ENCODE measurements at places on chromosomes 16 and 17. TPM values are rescaled to one million over a fixed set of nuclear protein-coding genes. Genes with fewer than 3 reads are reported as not detected.

DNA sequence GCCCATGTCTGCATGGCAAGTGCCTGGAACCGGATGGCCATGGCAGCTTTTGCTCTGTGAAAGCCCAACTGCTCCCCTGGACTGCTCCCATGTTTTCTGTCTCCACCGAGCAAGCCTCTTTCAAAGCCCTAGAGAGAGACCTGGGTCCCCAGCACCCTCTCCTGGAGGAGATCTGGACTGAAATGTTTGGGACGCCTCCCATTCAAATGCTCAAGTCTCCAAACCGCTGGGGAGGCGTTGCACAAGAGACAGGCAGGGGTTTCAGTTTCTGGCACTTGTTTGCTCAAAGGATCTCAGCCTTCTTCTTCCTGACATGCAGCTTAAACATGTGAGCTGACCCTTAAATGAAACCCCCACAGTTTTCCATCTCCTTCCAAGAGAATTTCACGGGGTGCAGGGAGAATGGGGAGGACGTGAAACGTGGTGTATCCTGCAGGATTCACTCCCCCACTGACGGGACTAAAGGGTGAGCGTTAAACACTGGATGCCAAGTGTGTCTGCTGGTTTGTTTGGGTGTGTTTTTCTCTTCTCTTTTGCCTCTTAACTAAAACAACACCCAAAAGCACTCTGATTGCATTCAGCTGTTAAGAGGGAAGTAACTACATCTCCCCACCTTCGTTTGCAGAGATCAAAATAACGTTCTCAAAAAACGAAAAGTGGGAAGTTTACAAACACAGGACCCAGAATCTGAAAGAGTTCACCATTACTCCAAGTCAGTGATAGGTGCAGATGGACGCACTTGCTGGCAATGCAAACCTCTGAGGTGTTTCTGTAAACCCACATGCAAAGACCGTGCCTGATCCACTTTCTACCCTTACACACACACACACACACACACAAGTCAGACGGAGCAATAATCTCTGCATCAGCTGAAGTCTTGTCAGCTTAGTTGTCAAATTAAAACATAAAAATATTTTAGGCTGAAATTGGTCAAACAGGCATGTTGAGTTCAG, 256.9 kb downstream of the C16orf95 start:
- DNase-seq, result peak; percentile 70

DNA sequence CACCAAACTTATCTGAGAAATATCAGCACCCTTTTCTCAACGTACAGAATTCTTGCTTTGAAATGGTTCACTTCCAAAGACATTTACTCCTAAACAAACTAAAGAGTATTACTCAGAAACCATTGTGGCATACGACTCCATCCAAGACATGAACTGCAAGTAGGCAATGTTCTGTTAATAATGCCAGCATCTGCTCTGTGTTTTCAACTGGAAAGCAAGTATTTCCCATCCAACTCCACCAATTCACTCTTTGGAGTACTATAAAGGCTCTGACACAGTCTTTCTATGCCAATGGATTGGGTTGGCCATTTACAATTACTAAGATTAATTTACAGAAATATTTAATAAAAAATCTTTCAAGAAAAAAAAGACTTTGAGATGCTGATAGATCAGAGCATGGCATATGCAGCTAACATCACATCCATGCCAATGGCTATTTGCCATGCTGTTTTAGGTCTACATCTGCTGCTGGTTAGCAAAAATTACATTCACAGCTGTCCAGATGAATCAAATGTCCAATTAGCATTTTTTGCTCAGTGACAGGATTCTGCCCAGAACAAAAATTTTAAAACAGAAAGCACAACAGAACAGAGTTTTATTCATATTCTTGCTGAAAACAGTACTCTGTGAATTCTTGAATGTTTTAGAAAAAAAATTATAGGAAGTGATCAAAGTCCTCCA, 65.9 kb upstream of the HLF start:
- peak; percentile 85 for DNase-seq

DNA sequence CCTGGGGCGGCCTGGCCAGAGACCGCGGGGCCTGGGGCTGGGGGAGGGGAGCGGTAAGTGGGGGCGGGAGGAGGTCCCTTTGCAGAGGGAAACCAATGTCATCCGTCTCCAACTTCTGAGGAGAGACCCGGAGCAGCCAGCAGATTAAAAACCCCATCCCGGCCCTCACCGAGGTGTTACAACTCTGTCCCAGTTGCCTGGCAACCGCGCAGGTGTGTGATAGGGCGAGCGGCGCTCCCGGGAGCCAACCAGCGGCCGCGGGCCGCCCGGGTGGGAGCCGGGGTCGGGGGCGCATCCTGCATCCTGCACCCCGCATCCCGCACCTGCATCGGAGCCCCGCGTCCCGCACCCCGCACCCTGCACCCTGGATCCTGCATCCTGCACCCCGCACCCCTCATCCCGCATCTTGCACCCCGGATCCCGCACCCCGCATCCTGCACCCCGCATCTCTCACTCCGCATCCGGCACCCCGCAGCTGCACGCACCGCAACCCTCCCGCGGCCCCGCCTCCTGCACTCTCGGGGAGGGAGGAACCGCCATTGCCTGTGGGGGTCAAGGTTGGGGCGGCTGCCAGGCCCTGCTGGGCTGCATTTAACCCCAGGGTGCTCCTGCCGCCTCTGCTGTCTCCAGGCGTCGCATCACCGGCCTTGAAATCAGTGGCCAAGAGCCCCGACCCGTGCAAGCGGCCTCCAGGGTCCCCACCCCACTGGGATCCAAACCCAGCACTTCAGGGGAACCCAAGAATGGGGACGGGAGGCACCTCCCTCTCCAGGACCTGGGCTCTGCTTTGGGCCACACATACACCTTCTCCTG, 47.3 kb downstream of the RTN4RL1 start:
- no peak for DNase-seq

- DNase-seq, result no peak
These were observed 47.8 kb downstream of the ARHGAP27 start for GRCh38 chr17:45384789-45385262.

DNA sequence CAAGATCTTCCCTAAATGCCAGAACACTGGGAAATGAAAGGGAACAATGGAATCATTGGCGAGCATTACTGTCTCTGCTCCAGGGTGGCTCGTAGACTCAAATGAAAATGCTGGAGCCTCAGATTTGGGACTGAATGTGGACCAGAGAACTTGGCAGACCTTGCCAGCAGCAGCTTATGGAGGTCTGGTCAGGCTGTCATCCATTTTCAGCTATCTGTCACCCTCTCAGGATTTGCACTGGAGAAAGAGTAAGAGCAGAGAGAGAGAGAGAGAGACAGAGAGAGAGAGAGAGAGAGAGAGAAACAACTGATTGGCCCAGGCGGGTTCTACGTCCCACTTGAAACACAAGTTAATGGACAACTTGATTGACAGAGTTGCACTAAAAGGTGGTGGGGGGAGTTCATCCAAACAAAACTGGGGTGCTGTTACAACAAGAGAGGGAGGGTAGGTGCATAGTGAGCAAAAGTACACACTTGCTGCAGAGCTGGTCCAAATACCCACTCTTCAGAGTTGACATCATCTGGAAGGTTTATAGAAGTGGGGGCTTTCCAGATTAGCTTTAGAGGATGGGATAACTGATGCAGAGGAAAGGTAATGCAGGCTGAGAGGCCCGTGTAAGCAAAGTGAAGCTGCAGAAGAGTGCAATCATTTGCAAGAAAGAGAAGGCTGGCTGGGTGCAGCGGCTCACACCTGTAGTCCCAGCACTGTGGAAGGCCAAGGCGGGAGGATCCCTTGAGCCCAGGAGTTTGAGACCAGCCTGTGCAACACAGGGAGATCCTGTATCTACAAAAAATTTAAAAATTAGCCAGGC, 16.5 kb upstream of the NSMCE1 start:
- DNase-seq, result no peak

- peak; percentile 69 for DNase-seq
These were observed at the start of gene P3H4 for GRCh38 chr17:41811549-41812380. Gene P3H4, minus strand, starts transcription at chr17:41811949. Its CDS starts 34 bp downstream, at chr17:41811915.

DNA sequence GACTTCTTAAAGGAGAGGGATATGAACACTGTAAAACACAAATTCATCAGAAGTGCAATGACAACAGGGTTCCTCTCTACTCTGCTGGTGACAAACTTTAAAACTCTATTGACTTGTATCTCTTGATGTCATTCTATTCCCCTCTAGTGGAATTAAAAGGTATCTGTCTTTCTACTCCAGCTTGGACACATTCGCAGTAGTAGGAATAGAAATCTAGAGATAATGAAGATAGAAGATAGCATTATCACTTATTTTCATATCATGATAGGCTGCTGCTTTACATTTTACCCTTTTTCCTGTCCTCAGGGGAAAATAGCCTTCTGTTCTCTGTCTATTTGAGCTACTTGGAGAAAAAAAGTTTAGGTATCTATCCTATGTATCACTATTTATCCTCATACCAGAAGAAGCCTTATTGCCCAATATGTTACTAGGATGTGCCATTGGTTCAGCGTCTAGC, 209.6 kb upstream of the CACNG5 start:
- DNase-seq, result peak; percentile 36

DNA sequence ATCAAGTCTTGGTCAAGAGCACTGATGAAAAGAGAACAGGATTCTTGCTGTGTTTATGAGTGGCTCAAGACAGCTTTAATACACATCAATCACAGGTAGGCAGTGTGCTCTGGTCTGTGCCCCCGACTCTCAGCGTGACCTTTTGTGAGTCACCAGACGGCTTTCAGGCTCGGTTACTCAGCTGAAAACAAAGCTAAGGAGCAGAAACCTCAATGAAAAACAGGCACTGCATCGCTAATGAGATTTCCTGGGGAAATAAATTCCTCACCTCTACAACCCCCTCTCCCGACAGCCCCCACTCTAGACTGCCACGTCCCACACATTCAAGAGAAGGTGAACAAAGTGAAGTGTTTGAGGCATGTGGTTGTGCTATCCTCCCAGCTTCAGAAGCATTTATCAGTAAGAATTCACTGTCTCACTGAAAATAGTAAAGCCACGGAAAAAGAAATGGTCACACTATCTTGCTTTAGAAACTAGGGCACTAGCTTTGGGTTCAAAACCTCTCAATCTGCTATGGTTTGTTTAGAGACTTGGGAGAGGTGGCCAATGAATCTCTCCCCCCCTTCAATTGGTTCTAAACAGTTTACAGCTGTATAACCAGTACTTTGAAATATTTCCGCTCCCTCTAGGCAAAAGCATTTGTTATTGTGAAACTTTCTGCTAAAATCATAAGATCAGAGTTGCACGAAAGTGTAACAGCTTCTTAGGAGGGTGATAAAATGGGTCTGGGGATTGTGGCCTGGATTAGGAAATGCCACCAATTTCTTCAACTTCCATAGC, 199.5 kb upstream of the PMFBP1 start:
- peak; percentile 59 for DNase-seq

DNA sequence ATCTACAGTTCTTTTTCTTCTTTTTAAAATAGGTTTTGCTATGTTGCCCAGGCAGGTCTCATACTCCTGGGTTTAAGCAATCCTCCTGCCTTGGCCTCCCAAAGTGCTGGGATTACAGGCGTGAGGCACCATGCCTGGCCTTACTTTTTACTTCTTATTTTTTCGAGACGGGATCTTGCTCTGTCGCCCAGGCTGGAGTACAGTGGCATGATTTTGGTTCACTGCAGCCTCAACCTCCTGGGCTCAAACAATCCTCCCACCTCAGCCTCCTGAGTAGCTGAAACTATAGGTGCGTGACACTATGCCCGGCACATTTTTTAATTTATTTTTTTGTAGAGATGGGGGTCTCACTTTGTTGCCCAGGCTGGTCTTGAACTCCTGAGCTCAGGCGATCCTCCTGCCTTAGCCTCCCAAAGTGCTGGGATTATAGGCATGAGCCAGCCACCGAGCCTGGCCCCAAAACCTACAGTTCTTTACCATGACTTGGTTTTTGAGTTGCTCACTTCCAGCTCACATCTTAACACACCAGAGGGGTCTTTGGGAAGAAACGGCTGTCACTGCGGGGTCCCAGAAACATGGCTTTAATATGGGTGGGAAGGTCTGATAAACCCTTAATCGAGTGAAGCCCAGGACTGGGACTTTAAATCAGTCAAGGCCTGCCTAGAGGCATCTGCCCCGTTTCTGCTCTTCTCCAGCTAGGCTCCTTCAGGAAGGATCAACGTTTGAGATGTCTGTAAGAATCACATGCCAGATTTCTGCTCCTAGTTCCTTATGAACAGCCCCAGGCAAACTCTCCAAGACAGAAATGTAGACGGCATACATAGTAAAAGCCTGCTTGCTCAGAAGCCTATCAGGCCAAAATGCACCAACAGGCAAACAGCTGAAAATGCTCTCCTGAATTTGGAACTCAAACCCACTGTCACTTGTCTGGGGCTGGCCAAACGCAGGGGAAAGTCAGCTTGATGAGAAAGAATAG, 91.7 kb upstream of the TOB1 start:
- DNase-seq, result no peak

- DNase-seq, result no peak
These were observed 14.8 kb downstream of the UNK start for GRCh38 chr17:75799402-75799801.

GRCh38 chr16:3190949-3191353, 2.9 kb downstream of the OR1F1 start:
- peak; percentile 18 for DNase-seq

The CCDC200 gene
- total RNA-seq, result not detected

The ATP2C2 gene
- total RNA-seq, result not detected

The TEX14 gene
- not detected for total RNA-seq

The CES3 gene
- total RNA-seq, result 0.96 TPM

The GCGR gene
- total RNA-seq, result not detected

Data from LHCN-M2 (cell line).